ENCODE measurements at places on chromosomes 7 and 10.

- DNase-seq, result no peak
Observed at GRCh38 chr7:45036317-45036716, 36.3 kb downstream of the CCM2 start.

DNA sequence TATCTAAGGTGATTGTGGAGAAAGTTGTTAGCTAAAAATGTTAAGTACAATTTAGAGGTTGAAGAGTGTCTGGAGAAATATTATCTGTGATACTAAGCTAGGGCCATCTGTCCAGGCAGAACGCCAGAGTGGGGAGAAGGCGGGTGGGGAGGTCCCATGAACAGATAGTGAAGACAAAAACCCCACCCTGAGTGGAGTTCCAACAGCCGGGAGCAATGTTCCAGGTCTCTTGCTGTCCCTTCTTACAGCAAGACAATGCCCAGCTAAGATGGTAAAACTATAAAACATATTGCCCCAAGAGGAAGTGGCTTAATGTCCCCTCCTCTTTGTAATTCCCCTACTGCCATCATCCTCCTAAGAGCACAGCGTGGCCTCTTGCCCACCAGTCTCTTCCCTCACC, 10.4 kb upstream of the IL15RA start:
- DNase-seq, result no peak

DNA sequence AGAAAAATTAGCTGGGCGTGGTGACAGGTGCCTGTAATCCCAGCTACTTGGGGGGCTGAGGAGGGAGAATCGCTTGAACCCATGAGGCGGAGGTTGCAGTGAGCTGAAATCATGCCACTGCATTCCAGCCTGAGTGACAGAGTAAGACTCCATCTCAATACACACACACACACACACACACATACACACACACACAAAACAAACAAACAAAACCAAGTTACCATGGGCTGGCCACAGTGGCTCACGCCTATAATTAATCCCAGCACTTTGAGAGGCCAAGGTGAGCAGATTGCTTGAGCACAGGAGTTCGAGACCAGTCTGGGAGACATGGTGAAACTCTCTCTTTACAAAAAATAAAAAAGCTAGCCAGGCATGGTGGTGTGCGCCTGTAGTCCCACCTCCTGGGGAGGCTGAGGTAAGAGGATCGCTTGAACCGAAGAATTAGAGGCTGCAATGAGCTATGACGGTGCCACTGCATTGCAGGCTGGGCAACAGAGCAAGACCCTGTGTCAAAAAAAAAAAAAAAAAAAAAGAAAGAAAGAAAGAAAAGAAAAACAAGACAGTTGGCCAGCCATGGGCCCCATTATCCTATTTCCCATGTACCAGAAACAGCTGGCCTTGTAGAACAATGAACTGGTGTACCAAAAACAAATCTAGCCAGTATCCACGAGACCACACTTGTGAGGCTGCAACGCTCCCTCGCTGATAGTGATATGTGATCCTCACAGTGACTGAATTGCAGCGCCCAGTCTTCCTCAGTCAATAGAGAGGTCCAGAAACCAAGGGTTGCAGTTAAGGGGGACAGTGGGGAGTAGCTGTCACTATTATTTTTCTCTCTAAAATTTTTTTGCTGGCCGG, 6.6 kb upstream of the AGFG2 start:
- no peak for DNase-seq

- no peak for DNase-seq
Observed at GRCh38 chr10:3898821-3899220, 113.8 kb upstream of the KLF6 start.

DNA sequence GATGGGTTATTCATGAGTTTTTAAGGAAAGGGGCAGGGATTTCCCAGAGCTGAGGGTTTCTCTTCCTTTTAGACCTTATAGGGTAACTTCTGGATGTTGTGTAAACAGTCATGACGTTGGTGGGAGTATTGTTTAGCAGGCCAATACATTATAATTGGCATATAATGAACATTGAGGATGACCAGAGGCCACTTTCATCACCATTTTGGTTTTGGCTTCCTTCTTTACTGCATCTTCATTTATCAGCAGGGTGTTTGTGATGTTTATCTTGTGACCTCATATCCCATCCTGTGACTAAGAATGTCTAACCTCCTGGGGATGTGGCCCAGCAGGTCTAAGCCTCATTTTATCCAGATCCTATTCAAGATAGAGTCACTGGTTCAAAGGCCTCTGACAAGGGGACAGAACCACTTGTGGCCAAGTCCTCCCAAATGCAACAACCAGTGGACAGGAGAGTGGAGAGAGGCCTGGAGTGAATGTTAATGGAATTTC, 77.3 kb upstream of the RPA3 start:
- DNase-seq, result peak; percentile 58

Measured in fibroblast of skin of right biceps (primary cell).